GM03348 (cell line): ENCODE measurements at places on chromosomes 6 and 20.
A peak's percentile ranks its signal among the peaks of the same experiment; 100 is the strongest.

DNA sequence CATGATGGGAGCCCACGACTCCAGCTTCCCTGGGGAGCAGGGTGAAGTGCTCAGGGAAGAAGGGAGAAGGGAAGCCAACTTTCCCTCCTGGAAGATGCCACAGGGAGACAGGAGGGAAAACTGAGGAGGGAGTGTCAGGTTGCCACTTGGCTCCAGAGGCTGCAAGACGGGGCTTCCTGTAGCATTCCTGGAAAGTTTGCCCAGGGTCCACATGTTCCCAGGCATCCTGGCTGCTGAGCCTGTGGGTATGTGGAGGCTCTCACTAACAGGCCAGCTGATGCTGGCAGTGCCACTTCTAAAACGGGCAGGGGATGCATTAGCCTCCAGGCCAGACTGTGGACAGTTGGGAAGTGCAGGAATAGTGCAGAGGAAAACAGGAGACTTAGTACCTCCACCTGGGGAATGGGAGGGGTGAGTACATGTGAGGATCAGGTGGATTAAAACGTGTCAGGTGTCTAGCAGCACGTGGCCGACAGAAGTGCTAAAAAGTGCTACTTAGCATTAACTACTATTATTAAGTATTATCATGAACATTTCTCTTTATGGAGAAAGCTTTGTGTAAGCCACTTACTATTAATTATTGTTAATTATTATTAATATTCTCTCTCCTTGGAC lies 33.2 kb downstream of the BANF2 start:
- DNase-seq = no peak

- peak; percentile 29 for DNase-seq
Observed at GRCh38 chr6:108953681-108954080, 105.5 kb downstream of the ARMC2 start.

- DNase-seq = no peak
Observed at GRCh38 chr6:39521958-39522357, 199.5 kb upstream of the KCNK16 start.

DNA sequence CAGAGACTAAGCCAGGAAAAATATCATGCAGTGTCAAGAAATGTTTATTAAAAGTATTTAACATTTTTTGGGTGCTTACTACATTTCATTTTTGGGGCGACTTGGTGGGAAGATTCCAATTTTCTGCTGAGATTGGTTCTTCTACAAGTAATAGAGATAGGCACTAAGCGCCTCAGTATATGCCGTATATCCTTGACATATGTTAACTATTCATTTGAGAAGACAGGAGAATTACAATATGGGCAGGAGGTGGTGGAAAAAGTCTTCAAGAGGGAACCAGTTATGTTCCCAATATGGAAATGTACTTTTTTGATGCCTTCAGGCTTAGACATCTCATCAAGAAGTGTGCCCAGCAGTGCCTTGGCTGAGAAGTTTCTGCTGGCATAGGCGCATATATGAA lies 6.5 kb downstream of the CTNNBL1 start:
- DNase-seq = no peak

DNA sequence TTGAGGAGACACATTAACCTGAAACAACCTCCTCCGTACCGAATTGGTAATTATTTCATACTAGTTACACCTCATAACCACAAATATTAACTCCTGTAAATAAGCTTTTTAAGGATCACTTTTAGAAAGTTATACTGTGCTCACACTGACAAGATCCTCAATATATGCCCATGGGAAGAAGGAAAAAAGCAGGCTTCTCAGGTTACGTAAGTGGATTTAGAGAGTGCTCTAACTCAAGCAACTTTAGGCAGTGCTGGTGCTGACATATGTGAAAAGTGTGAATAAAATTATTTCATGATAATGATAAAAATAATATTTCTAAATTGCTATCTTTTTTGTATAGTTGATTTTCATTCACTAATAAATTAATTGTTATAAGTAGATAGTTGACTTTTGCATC lies 76.1 kb downstream of the PRKN start:
- DNase-seq = no peak

- DNase-seq = no peak
Observed at GRCh38 chr6:2868637-2869036, 27.0 kb upstream of the SERPINB1 start.

DNA sequence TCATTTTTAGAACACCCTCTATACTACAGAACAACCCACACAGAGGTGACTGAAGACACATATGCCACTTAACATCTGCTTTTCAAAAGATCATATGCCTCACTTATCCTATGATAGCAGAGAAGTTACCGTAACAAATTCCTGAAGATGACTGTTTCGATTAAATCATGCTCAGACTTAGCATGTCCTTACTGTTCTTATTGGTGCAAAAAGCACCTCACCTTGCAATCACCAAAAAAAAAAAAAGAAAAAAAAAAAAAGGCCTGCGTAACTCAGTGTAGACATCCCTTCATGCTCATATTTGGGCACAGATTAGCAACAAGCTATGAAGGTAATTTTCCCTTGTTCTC lies 17.7 kb upstream of the DST start:
- DNase-seq = no peak

DNA sequence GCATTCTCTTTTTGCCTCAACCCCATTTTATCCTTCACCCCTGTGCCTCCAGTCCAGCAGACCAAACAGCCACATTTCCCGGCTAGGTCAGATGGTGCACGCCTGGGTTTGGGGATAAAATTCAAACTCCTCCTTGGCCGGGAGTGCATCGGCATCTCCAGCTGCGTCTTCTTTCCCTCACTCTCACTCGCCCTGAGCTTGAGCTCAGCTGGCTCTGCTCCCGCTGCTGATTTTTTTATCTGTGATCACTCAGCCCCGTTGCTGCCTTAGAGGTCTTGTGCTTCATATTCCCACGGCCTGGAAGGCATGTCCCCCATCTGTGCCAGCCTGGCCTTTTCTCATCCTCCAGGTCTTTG lies 6.8 kb upstream of the EZR start:
- no peak for DNase-seq

GRCh38 chr20:329851-330232 lies 4.5 kb downstream of the SOX12 start:
- DNase-seq = no peak

- DNase-seq = no peak
Observed at GRCh38 chr20:17298751-17299150, 71.9 kb downstream of the PCSK2 start.

DNA sequence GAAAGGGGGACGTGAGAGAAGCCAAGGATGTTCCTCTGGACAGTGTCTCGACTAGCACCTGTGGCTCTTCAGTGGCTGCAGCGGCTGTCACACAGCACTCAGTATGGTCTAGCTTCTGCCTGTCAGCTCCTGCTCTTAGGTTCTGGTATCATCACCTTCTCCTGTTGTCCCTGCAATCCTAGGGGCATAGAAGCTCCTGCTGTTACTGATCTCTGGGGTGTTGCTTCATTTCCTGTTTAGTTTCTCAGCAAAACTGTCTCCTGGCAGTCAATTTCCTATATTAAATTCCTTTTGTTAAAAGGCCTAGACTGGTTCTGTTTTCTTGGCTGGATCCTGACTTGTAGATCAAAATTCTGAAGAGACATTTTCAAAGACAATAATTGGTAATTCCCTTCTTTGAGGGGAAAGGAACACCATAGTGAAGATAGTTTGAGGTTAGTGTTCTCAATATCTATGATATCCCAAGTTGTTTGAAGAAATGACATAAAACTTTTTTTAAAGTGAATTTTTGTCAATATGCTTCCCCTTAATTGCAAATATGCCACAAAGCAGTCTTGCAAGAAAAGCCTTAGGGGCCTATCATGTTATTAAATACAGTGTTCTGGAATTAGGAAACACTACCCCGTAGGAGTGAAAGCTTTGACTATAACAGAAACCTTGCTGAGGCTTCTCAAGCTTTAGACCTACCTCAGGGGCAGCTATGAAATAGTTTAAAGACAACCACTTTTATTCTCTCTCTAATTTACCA lies 148.5 kb downstream of the KIF6 start:
- DNase-seq = no peak

GRCh38 chr6:31299511-31299910 lies 27.6 kb upstream of the HLA-C start:
- DNase-seq = no peak

GRCh38 chr6:169118346-169118830 lies 135.3 kb downstream of the THBS2 start:
- DNase-seq = no peak

DNA sequence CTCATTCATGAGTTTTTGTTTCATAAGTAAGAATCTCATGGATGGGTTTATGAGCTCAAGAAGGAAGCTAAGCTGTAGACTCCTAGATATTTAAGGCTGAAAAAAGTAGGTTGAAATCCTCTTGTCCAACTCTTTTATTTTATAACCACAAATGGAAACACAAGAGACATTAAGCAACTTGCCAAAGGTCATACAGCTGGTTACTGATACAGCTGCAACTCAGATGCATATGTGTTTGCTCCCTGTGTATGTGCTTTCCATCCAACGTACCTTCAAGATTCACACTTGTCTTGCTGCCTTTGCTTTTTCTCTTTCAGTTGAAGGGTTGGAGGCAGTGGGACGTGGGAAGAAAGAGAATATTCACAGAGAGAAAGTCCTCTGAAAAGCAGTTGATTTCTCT lies 153.5 kb upstream of the STMND1 start:
- no peak for DNase-seq

DNA sequence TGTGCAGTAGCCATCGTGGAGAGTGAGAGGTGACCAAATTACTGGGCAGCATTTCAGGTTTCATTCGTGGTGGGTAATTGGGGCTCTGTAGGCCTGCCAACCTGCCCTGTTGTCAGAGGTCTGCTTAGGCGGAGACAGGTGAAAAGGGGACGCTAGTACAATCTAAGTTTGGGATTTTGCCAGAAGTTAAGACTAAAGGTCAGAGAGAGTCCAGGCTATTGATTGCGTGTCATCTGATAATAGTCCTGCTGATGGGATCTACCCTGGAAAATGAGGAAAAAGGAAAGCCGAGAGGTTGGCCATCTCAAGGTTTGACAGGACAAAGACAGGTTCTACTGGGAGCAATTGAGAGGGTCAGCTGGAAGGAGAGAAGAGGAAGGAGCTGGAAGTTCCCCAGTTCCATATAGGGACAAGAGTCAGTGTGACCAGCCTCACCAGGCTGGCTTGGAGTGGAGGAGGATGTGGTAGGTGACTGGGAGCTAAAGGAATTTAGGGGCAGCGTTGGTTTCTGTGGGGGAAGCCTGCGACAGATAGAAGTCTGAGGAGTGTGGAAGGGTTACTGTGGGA lies 10.9 kb downstream of the ARFGEF2 start:
- DNase-seq = peak; percentile 50

DNA sequence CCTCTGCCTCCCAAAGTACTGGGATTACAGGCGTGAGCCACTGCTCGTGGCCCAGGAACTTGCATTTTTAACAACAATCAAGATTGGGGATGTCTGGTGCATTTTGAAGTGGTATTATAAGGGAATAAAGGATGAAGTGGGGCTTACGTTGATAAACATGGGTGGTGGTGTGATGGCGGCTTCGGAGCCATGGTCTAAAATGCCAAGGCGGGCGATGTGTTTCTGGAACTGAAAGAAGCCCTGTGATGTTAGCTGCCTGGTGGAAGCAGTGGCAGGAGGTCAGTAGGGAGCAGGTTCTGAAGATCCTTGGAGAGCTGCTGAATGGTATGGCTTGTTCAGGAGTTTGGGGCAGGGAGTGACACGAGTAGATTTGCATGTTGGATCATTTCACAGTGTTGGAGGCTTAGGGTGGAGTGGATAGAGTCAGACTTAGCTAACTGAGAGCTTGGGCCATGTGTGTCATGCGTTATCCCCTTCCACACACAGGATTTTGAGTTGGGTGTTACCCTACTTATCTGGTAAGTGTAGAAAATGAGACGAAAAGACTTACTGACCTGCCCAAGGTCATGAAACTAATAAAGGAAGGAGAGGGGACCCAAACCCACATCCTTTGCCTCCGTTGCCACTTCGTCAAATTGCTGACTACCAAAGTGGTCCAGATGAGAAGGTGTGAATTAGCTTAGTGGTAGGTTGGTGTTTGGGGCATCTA lies 1.5 kb downstream of the NELFCD start:
- DNase-seq = no peak

DNA sequence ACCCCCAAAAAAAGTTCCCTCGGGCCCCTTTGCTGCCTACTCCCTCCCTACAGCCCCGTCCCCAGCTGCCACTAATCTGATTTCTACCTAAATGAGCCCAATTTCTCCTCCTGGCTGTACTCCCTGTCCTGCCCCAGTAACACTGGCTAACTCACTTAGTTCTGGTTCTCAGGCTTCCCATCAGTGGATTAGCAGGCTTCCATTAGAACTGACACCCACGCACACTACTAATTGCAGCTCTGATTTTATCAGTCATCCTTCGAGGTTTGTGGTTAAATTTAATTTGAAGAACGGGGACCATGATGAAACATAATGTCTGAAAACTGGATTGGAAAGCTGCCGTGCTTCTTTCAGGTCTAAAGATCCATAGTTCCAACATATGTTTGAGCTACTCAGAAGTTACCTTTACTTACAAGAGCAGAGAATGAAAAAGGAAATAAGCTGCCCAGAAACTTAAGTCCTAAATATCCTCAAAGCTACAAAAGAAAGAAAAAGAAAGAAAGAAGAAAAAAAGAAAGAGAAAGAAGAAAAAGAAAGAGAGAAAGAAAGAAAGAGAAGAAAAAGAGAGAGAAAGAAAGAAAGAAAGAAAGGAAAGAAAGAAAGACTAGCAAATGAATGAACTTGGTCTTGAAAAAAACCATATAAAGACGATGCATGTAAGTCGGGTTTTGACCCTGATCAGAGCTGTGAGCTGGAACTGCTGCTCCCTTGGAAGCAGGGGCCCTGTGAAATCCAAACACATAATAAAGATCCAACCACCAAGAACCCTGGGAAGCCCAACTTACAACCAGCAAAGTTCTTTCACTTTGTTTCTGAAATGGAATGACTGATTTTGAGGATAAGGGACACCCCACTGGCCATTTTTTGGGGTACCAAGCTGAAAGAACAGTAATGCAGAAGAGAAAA lies 51.7 kb downstream of the CNKSR3 start:
- peak; percentile 35 for DNase-seq

DNA sequence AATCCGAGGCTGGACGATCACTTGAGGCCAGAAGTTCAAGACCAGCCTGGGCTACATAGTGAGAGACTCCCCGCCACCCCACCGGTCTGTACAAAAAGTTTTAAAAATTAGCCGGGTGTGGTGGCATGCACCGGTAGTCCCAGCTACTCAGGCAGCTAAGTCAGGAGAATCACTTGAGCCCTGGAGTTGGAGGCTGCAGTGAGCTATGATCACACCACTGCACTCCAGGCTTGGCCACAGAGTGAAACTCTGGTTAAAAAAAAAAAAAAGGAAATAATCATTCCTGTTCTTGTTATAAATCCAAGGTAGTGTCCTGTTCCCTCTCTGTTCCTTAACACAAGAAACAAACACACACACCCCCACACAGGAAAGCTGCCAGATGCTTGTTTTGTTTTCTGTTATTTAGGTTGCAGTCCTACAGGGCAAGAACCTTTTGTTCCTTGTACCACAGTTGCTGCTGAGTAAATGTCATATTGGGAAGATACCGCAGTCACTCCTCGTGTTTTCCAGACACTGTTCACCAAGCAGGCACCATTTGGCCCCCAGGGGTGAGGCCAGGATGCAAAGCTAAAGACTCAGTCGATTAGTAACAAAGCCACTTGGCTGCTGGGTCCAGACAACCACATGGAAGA lies 28.9 kb downstream of the ASIP start:
- no peak for DNase-seq

- DNase-seq = no peak
Observed at GRCh38 chr6:26068036-26068435, 19.2 kb upstream of the HFE start.

- no peak for DNase-seq
Observed at GRCh38 chr6:13613029-13613594, 2.0 kb upstream of the NOL7 start.

GRCh38 chr20:38874460-38875174 lies 51.6 kb upstream of the FAM83D start:
- DNase-seq = no peak

GRCh38 chr20:38402816-38403215 lies 32.3 kb downstream of the SNHG17 start:
- no peak for DNase-seq

GRCh38 chr6:111725446-111726112 lies 119.9 kb upstream of the TRAF3IP2 start:
- peak; percentile 70 for DNase-seq
